Activated CD4-positive, alpha-beta T cell treated with anti-CD3 and anti-CD28 coated beads, Interleukin-2, Interleukin-4, amounts not matched to agents 100 ng/mL and 50 ng/mL, durations not matched to agents 16 hours and 8 hours (primary cell): ENCODE measurements at places on chromosomes 16 and 17.

DNA sequence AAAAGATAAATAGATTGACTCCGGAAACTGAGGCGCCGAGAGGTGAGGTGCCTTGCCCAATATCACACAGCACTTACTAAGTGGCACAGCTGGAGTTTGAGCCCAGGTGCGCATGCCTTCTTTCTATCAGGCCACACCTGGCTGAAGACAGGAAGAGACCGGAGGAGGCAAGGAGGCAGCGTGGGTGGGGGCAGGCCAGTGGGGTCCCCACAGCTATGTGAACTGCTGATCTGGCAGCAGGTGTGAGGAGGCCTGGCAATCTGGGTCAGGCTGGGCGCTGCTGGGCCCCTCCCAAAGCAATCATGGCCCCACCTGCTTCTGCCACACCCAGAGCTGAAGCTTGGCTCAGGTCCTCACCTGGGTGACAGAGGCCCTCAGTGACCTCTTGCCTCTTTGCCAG is 1.9 kb upstream of the GDPD3 start:
- no peak for DNase-seq

DNA sequence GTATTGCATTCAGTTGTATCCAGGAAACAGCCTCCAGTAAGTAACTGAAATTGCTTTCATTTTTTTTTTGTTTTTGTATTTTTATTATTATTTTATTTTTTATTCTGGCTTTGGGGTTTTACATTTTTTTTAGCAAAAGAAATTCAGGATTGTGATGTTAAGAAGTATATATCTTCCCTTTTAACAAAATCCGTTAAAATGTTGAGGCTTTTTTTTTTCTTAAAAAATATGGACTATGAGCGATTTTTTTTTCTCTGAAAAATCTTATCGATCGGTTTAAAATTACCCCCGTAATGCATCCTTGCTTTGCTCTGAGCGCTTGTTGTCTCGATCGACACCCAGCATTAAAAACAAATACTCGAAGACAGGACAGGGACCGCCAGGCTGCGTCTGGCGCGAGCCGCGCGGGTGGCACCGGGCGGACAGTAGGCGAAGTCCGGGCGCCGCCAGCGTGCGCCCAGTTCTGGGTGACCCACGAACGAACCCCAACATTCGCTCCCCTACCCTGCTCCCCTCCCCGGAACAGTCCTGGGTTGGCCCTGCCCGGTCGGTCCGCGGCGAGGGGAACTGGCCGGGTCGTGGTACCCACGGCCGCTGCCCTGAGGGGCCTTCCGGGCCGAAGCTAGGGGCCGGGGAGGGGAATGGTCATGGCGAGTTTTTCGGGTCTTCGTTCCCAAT is 482 bp downstream of the BAHCC1 start:
- DNase-seq = no peak

DNA sequence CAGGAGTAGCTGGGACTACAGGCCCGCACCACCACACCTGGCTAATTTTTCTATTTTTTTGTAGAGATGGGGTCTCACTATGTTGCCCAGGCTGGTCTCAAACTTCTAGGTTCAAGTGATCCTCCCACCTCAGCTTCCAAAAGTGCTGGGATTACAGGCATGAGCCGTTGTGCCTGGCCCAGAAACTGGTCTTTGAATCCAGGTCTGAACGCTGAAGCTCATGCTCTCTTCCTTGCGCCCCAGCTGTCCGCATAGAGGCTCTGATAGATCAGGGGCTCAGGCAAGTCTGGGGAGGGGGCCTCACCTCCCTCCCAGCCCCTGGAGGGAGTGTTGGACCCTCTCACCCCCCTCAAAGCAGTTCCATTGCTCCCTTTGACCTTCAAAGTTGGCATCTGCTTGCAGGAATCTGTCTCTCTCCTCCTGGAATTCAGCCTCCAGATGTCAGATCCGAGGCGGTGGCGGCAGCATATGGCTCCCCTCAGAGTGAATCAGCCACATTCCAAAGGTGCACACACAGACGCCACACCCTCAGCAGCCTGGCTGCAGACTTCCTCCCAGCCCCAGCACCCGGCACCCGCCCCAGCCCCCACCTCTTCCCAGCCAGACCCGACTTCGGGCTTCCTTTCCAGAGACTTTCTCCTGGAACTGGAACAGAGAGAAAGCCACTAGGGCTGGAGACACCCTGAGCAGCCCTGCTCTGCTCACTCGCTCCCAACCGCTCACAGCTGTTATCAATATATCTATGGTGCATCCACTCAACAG is 16.9 kb upstream of the GLIS2 start:
- DNase-seq = no peak

DNA sequence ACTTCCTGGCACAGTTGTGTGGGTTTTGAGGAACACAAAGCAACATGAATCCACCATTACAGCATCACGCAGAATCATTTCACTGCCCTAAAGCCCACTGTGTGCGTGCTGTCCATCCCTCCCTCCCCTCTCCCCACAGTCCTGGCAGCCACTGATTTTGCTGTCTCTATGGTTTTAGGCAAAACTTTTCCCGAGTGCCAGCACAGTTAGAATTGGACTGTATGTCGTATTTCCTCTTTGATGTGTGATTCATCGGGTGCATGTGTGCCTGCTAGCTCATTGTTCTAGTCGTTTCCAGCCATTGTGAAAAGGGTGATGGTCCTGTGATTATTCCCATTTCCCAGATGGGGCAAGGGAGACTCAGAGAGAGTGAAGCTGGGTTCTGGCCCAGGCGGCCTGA is 12.7 kb downstream of the KLHL36 start:
- no peak for DNase-seq

DNA sequence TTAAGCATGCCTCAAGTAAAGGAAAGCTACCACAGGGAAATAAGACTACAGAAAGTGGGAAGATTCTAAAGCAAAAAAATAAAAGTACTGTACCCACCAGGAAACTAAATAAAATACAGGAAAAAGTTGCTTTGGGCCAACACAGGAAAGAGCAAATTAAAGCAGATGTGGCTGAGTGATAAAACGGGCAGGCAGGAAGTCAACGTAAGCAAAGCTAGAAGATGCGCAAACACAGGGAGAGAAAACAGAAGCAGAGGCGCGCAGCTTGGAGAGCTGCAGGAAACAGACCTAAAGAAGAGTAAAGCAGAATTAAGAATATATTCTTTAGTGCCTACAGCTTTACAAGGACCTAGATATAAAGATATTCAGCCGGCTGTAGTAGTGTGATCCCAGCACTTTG is 21.7 kb downstream of the USP36 start:
- peak; percentile 62 for DNase-seq

DNA sequence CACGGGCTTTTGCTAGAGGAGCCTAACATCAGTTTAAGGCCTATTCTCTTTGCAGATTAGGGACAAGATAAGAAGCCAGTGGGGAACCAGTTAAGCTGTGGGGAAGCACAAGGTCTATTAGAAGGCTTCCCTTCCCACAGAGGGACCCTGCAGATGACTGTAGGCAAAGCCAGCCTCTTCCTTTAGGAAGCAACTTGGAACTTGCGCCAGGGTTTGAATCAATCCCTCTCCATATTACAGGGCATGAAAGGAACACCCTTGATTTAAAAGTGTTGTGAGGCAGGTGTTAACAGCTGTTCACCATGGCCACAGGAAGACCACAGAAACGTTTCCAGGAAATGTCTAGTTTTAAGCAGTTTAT is 77.3 kb downstream of the RPTOR start:
- DNase-seq = no peak

DNA sequence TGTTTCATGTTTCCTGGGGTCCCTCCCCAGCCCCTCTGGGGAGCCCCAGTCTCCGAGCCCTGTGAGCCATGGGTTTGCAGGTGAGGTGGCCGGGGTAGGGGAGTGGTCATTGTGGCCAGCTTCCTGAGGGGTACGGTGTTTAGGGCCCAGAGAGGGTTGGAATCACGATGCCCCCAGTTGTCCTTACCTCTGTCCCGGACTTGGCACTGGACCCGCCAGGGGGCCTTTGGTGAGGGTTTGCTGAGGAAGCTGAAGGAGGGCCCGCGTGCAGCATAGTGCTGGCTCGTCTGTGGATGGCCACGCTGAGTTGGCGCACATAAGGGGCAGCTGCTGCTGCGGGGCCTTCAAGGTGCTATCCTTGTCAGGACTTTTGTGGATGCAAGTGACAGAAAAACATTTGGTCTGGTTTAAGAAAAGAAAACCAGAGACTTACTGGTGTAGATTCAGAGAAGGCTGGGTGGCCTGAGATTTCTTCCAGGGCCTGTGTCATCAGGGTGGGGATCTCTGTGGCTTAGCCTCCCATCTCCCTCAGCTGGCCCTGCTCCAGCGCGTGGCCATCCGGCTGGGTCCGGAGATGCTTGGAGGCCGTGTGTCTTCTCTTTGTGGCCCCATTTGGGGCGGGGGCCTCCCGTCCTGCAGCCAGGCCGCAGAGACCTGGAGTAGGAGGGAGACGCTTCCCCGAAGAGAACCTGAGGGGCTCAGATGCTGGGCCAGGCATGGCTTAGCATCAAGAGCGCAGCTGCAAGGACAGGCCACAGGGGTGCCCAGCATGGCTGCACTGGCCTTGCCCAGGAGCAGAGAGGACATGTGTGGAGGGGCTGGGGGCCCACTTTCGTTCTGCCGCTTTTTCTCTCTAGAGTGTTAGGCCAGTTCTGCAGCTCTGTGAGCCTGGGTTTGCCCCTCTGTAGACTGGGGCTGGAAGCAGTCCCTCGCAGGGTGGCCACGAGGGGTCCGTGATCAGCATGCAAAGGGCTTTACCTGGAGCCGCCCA is 33.7 kb upstream of the NUDT16L1 start:
- DNase-seq = no peak

- DNase-seq = no peak
Measured at GRCh38 chr16:50354629-50355456, 13.9 kb downstream of the BRD7 start.

DNA sequence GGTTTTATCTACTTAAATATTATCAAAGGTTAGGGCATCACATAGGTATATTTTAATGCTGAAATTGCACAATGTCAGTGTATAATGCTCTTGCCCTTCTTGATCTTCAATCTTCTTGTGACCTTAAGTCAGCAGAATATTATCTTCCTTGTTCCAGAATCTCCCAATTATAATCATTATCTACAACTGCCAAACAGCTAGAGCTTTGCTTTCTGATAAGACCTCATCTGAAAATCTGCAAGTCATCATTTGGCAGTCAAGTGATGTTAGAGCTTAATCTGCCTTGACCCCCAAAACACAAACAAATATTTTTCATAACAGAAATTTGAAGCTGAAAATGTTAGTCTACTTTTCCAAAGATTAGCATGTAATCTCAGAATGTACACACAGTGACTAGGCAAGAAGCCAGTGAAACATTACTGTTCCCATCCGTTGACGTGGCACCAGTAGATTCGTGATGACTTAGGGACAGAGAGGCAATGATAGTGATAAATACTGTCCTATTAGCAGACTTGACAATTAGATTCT is 19.8 kb downstream of the REXO5 start:
- DNase-seq = no peak

DNA sequence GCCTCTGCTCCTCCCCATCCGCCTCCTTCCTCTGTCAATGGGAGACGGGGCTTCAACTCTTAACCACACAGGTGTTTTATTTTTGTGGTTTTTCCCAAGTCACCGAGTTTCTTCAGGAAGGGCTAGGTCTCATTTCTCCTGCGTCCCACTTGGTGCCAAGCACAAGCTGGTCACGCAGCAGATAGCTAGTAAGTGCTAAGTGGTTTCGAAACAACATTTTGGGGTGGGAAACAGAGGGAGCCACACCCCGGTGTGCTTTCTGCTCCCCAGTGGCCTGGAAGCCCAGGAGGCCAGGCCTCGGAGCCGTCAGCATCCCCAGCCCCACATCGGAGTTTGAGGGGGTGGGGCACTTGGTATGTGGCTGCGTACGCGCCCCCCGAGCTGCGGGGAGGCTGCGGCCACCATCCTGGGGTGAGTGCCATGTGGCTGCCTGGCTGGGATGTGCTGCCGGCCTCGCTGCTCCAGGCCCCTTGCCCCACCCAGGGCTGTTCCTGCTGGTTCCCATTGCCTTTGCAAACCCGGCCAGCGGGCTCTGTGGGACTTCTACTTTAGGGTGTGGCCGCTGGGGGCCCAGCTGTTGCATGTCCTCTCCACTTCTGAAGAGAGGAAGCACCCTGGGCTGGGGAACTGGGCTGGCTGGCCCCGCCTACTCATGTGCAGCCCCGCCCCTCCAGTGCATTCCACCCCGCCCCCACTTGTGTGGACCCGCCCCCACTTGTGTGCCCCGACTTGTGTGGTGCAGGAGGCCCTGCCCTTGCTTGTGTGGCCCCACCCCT is 55.6 kb downstream of the BAIAP2 start:
- DNase-seq = peak; percentile 32

DNA sequence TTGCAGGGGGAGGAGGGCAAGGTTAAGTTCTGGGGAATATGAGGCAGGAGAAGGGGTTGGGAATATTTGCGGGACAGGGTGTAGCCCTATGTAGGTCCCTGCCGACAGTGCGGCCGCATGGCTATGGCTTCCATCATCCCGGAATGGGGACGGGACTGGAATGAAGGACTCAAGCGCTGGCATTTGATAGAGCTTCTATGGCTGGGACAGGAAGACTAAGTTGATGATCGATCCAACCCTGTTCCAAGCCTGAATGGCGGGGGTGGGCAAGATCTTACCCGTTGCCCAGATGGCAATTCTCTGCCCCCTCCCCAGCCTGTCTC is 47.1 kb downstream of the SRCIN1 start:
- DNase-seq = no peak

- DNase-seq = no peak
Measured at GRCh38 chr17:76844846-76845245, 23.4 kb upstream of the MGAT5B start.

GRCh38 chr17:55394357-55395021 is 27.1 kb downstream of the MMD start:
- no peak for DNase-seq

- peak; percentile 12 for DNase-seq
Measured at GRCh38 chr16:67767953-67768352, 38.4 kb downstream of the RANBP10 start.

GRCh38 chr17:47685556-47686275 is 8.2 kb upstream of the TBKBP1 start:
- no peak for DNase-seq

- DNase-seq = no peak
Measured at GRCh38 chr17:80491478-80492342, 15.3 kb upstream of the NPTX1 start.

- DNase-seq = no peak
Measured at GRCh38 chr16:86479419-86479818, 30.9 kb upstream of the FOXF1 start.

- no peak for DNase-seq
Measured at GRCh38 chr16:60091529-60091928, 1357.4 kb upstream of the GOT2 start.
